ENCODE measurements at places on chromosomes 6 and 20. TPM values are rescaled to one million over a fixed set of nuclear protein-coding genes. Genes with fewer than 3 reads are reported as not detected.

The TGM3 gene
- total RNA-seq, result not detected

The KCNK16 gene
- not detected for total RNA-seq

The KIF6 gene
- total RNA-seq, result 0.17 TPM

The KHDC1 gene
- total RNA-seq, result 5.2 TPM

The TREML2 gene
- total RNA-seq, result 3.5 TPM

The RAET1L gene
- total RNA-seq, result not detected

The CASS4 gene
- 3.1 TPM for total RNA-seq

The IPCEF1 gene
- total RNA-seq, result 1.5 TPM

The CTCFL gene
- total RNA-seq, result not detected

The AIF1 gene
- total RNA-seq, result 69.6 TPM
